ENCODE measurements at places on chromosomes 4 and X.

DNA sequence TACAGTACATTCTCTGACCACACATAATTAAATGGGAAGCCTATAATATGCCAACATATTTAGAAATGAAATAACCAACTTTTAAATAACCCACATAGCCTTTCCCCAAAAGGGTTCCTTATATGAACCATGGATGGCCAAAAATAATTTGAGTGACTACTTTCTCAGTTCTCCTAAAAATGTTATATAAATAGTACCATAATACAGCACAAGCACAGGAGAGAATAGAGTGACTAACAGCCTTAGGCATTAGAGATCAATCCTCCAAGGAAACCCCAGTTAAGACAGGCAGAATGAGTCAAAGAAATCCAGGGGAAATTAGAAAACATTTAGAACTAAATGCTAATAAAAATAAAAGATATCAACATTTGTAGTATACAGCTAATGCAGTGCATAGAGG is 50.2 kb downstream of the ANKRD17 start:
- no peak for DNase-seq

DNA sequence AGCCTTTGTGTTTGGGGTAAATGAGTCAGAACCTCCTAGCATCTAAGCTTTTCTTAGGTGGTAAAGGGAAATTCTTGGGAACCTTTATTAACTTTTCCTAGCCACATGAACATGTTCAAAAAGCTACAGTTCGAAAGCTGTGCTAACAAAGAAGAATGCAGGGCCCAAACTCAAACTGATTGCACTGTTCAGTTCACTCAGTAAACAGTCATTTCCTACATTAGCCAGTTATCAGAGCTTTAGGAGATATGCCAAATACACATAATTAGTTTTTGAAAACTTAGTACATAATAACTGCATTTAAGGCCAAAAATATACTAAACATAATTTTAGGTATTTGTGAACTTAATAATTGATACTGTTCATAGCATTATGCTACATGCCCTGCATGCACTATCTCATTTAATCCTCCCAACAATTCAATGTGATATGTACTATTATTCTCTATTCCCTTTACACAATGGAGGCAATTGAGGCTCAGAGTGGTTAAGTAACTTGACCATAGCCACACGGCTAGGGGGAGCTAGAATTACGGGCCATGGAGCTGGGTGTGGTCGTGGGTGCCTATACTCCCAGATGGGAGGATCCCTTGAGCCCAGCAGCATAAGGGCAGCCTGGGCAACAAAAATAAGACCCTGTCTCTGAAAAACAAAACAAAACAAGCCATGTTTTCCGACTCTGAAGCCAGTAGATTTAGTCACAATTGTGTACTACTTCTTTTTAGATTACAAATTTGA is 43.9 kb upstream of the PDGFRA start:
- DNase-seq = no peak

GRCh38 chr4:168716406-168717129 is 219.7 kb downstream of the PALLD start:
- no peak for DNase-seq

DNA sequence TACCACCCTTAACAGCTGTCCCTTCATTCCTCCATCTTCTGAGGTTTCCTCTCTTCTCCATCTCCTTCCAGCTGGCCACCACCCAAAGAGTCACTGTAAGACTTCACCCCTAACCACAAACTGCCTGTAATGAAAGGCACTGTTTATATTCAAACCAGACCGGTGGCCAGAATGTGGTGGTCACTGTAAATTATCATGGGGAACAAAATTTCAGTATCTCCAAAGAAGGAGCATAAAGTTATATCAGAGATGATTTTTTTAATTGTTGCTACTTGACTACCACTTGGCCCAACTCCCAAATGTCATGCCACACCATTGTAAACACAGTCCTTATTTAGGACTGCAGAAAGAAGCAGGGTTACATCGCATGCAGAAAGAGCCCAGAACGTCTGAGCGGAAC is 44.8 kb downstream of the SMARCA1 start:
- DNase-seq = no peak

Measured in GDM1 (cell line).